Sciatic nerve (tissue), 2 donors: ENCODE measurements at places on chromosomes 4 and X. TPM values are rescaled to one million over a fixed set of nuclear protein-coding genes. Genes with fewer than 3 reads are reported as not detected.

The MMAA gene
- 8.4 TPM for total RNA-seq

The CXorf58 gene
- not detected for total RNA-seq

DNA sequence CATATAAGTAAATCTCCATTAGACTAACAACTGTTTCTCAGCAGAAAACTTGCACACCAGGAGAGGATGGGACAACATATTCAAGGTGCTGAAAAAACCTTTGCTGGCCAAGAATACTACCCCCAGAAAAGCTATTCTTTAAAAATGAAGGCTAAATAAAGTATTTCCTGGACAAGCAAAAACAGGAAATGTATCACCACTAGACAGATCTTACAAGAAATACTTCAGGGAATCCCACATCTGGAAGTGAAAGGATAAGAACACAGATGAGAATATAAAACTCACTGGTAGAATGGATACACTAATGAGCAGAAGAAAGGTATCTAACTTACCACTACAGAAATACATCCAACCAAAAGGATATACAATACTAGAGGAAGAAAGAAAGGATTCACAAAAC, 27.0 kb upstream of the ADH1C start:
- DNase-seq = no peak

GRCh38 chr4:140038031-140038533, 115.9 kb downstream of the MAML3 start:
- no peak for DNase-seq

- DNase-seq = no peak
These were observed 19.3 kb downstream of the GPR143 start for GRCh38 chrX:9746148-9746888.
